ENCODE measurements at places on chromosomes 13 and 19.

DNA sequence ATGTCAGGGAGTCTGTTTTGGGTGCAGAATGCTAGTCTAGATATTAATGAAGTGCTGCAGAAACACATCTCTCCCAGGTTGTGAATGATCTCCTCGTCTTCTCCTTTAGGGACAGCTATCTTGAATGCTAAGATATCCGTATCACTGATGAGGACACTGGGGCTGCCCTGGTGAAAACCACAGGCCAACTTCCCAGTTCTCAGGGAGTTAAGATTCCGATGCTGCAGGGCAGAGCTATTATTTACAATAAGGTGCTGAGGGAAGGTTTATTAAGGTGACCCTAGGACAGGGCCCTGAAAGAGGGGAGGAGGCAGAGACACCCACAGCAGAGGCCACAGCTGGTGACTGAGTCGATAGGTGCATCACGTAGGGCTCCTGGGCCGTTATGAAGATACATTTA, 66.1 kb downstream of the TNFRSF19 start:
- no peak for DNase-seq

DNA sequence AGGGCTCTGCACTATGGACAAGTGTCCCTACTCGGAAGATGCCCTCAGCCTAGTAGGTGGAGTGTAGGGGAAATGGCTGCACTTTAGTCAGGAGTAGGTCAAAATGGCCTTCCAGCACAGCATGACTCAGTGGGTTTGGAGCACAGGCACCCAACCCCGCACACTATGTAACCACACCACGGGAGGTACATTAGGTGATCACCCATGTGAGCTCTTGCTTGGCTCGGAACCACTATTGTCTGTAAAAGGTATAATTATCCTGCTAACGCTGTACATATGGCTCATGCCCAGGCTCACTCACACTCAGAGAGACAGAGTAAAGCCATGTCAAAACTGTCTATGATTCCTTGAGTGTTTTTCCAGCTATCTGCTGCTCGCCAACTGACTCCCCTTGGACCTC, 156.9 kb upstream of the DACH1 start:
- no peak for DNase-seq

- DNase-seq: no peak
Observed at GRCh38 chr19:10535613-10536012, 8.1 kb upstream of the ATG4D start.

- no peak for DNase-seq
Observed at GRCh38 chr13:109145631-109146030, 516.2 kb downstream of the MYO16 start.

DNA sequence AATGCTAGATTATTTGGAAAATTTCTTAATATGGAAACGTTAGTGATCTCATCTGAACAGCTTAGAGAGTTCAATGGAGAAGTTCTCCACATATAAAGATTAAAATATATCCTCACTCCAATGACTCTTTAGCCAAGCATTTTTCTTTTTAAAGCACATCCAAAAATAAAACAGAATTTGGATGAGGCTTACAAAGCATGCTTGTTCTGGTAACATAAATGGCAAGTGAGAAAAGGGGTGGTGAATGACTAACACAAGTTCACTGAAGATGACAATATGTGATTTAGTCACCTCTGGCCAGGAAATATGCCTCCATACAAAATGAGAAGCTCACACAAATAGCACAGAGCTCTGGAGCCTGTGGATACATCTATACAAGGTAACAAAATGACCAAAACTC, 253.0 kb downstream of the PCDH20 start:
- DNase-seq: no peak

- DNase-seq: no peak
Observed at GRCh38 chr13:47044842-47045241, 148.0 kb upstream of the HTR2A start.

DNA sequence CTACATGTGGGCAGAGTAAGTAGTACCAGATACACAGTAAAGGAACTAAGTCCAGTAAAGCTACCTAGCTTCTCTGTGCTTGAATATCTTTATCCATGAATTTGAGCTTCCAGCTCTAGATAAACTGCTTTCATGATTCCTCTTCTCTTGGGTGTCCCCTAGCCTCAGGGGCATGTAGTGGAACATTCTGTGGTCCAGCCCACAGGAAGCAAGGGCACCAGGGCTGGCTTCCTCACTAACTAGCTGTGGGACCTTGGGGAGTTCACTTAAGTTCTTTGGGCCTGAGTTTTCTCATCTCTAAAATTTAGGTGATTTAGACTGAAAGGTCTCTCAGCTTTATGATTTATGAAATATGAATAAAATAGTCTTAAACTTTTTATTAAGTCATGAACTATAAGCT, 185.7 kb downstream of the KATNAL1 start:
- DNase-seq: no peak

- DNase-seq: no peak
Observed at GRCh38 chr19:18149596-18149975, 3.4 kb upstream of the PIK3R2 start.

GRCh38 chr19:5837761-5838352, 1.6 kb downstream of the FUT6 start:
- no peak for DNase-seq

DNA sequence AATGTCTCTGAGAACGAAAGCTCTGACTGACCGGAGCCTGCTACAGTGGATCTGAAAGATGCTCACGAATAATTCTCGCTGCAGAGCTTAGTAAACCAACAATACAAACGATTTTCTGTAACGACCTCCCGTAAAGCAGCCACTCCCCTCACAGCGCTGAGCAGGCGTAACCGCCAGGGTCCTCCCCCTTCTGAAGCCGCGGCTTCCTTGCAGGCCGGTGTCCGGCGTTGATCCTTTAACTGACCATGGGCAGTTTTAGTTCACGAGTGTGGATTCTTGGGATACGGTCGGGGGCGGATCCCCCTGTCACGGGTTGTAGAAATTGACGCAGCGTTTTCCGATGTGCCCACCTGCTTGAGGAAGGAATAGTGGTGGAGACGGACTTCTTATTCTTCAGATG, 75.9 kb downstream of the ATP11A start:
- no peak for DNase-seq
